ENCODE measurements at places on chromosomes 3 and 15.

GRCh38 chr3:100041328-100041749 is 73.0 kb downstream of the FILIP1L start:
- peak; percentile 55 for DNase-seq

DNA sequence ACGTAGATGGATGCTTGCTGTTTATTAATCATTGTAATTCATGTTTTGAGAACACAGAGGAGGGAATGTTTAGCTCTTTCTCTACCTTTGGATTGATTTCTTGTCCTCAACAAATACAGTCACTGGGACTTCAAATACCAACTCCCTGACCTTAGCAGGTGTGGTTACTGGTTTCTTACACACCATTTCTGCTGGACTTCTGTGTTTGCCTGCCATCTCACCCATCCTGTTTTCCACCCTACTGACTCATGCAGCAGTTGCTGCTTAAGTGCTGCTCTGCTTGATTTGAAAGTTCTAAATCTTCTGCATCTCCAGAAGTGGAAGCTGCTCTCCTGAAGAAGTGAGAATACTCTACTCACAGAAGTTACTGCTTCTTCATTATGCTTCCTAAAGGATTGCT is 170.3 kb downstream of the ZPLD1 start:
- DNase-seq = no peak

- DNase-seq = peak; percentile 88
Observed at GRCh38 chr3:127803619-127804018, 18.7 kb downstream of the MGLL start.

DNA sequence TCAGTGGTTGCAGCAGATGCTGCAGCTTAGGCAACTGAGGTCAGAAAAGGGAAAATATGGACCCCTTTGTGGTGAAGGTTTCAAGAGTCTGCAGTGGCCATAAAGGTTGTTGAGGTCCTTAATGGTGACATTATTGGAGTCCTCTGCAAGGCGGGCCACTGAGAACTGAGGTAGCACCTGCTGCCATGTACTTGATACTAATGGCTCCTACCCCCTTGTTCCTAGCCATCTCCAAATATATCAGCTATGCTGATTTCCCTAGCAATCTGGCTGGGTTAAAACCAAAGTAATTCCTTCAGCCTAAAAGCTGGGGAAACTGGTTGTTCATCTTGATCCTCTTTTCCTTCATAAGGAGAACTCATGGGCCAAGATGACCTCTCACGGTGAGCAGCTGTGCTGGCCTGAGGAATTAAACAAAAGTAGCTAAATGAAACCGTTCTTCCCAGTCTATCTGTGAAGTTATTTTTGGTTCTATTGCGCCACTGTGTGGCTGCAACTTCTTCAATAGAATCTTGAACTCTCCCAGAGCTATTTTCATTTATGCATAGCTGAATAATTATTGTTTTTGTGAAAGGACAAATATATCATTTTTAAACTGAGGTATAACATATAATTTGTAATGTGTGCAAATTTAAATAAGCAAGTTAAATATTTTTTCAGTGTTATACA is 76.1 kb upstream of the PLSCR4 start:
- DNase-seq = peak; percentile 29
